Fibroblast of skin of left quadriceps (primary cell): ENCODE measurements at places on chromosomes 6 and 20.

DNA sequence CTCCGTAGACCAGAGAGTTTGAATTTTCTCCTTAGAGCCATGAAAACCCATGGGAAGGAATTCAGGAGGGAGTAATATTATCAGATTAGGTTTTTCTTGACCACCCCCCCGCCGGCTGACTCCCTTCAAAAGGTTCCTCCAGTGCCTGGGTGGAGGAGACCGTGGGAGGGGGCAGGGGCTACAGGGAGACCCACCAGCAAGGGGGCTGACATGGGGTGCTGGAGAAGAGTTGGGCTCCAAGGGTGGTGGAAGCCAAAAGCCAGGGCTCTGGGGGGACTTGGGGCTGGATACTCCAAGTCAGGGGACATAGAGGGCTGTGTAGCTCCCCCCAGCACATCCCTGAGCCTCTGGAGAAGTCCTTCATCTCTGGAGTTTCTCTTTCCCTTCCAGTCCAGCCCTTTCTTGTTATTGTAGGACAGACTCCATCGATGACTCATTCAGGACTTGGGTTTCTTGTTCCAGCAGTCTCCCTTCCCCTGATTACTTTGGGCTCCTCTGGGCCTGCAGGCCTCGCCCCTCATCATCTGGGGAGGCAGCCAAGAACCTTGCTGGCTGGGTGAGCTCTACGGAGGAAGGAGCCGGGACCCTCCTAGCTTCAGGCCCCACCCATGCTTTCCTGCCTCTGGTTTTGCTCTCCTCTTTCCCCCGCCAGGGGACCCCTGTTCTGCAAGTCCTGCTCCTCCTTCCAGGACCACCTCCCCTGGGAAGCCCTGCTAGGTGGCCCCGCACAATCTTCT, 10.5 kb upstream of the KIAA1755 start:
- DNase-seq = peak; percentile 90

GRCh38 chr20:1001116-1001515, 995 bp downstream of the RSPO4 start:
- DNase-seq = no peak

GRCh38 chr6:1770435-1770843, 160.7 kb downstream of the FOXC1 start:
- DNase-seq = no peak

DNA sequence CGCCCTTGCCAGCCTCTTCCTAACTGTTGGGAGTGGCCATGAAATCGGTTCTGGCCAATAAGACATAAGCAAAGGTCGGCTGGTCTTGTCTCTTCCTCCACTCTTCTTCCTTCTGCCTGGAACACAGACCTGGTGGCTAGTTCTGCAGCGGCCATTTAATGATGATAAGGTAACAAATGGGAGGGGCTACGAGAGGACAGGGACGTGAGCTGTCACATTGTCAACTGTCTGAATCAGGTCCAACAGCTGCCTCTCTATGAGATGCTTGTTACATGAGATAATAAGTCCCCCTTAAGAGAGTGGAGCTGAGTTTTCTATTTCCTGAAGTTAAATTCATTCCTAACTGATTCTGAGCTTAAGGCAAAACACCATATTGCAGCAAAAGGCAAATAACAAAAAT, 12.5 kb upstream of the TMEM242 start:
- no peak for DNase-seq

GRCh38 chr6:107982486-107982885, 24.5 kb upstream of the SEC63 start:
- DNase-seq = no peak

DNA sequence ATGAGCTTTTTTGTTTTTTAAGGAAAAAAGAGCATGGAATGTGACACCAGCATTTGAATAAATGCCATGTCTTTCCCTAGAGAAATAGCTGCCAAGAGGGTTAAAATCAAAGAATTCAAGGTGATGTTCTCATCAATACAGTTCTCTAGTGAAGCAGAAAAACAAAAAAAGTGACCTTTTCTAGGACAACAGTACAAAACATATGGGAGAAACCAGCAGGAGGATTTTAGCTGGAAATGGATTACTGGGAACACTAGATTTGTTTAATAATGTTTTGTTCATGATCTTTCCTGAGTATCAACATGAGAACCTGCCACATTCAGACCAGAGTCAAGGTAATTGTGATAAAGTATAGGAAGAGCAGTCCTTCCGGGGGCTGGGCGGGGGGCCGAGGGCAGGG, 372.2 kb downstream of the LMBRD1 start:
- no peak for DNase-seq

- no peak for DNase-seq
Observed at GRCh38 chr20:57194154-57194553, 72.3 kb downstream of the BMP7 start.

- no peak for DNase-seq
Observed at GRCh38 chr20:43976547-43976946, 61.9 kb downstream of the TOX2 start.

DNA sequence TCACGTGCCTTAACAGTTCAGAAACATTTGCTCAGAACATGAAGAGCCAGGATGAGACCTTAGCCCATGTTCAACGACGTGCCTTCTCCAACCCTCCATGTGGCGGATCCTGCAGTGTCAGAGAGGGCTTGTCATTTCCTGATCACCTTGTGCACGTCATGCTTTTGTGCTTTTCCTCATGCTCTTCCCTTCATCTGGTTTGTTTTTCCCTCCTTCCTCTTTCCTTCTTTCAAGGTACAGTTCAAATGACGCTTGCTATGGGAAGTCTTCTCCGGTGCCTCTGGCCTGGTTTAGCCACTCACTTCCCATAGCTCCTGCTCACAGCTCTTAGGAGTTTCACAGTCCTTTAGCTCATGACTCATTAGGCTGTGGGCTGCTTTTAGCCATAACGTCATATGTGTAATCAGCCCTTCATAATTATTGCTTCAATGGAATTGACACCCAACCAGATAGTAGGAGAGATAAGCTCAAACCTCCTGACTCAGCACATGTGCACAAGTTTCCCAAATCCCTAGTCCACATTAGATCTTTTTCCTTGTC, 102.7 kb upstream of the CNKSR3 start:
- DNase-seq = peak; percentile 67

DNA sequence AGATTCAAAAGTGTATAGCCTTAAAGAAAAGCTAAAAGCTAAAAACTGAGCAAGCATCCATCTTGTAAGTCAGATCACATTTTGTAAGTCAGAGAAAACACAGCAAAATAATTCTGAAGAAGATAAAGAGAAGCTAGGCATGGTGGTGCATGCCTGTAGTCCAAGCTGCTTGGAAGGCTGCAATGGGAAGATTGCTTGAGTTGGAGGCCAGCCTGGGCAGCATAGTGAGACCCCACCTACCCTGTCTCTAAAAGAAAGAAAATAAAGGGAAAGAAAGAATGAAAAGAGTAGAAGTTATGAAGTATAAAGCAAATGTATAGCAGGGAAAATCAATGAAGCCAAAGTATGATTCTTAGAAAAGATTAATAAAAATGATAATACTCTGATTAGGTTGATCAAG, 20.5 kb upstream of the PKIG start:
- DNase-seq = no peak

DNA sequence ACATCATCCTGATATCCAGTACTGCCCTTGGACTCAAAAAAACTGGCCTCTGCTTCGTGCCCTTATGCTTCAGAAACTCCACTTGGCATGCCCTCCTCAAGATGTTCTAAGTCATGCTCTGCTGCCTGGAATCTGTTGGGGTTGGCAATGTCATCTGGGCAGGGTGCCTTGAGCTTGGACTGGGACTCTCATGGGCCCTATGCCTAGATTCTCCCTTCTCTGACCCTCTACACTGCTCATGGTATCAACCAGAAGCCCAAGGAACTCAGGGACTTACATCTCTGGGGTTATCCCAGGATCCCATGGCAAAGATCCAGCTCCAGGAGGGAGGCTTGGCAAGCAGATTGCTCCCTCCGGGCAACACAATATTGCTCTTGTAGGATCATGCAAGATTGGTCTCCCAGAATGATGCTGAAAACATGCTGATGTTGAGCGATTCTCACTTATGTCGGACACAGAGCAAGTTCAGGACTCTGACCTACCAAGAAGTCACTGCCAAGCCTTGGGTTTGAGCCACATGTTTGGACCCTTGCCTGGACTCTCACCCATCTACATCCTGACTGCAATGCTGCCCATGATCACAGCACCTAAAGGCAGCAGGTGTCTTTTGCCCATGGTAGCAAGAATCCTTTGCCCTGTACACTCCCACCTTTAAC, 88.8 kb downstream of the ADAT2 start:
- no peak for DNase-seq

- no peak for DNase-seq
Observed at GRCh38 chr20:56504373-56505005, 20.1 kb upstream of the FAM209A start.

- no peak for DNase-seq
Observed at GRCh38 chr6:148965287-148965686, 218.5 kb downstream of the UST start.

- peak; percentile 38 for DNase-seq
Observed at GRCh38 chr6:109349419-109349987, 32.8 kb downstream of the CD164 start.

DNA sequence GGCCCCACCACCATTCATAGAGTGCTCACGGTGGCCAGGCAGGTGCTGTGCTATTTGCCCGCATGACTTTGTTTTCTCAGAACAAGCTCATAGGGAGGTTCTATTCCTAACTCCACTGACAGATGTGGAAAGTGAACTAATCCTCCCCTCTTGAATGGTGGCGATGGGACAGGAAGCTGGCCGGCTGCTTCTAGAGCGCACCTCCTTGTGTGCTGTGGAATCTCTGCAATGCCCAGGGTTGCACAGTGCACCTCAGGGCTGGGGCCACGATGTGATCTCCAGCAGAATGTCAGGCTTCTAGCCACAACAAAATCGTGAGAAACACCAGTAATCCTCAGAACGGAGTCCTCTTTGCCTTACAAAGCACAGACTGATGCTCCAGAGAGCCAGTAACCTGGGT, 53.8 kb upstream of the SLC22A23 start:
- DNase-seq = no peak

DNA sequence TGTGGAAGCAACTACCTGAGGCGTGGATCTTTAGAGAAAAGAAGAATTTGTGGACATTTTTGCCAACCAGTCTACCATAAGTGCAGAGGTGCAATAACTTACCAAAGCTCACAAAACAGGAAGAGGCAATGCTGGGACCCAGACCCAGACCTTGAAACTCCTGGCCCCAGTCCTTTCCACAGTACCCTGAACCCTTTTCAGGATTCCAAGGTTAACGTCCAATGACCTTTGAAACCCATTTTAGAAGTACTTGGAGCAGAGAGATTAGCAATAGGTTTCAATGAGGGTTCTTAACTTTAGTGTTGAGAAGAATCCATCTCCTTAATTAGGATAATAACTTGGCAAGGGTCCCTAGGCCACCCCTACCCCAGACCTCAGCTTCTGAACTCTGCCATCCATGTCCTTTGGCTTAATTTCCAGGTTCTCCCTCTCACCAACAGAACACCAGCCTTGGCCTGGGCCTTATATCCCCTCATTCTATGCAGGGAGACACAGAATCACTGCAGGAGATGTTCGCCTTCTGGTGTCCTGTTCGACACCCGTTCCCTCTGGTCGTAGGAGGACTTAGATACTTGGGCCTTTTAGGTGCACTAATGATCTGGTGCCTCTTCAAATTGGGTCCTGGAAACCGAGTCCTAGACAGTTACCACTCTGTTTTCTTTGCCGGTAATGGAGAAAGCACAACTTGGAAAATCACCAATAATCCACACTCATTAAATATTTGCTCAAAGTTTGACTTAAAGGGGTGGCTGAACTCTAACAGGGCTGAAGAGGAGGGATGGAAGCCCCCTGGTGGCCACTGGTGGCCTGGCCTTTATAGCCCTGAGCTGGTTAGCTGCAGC, 40.6 kb downstream of the ISM1 start:
- peak; percentile 21 for DNase-seq

DNA sequence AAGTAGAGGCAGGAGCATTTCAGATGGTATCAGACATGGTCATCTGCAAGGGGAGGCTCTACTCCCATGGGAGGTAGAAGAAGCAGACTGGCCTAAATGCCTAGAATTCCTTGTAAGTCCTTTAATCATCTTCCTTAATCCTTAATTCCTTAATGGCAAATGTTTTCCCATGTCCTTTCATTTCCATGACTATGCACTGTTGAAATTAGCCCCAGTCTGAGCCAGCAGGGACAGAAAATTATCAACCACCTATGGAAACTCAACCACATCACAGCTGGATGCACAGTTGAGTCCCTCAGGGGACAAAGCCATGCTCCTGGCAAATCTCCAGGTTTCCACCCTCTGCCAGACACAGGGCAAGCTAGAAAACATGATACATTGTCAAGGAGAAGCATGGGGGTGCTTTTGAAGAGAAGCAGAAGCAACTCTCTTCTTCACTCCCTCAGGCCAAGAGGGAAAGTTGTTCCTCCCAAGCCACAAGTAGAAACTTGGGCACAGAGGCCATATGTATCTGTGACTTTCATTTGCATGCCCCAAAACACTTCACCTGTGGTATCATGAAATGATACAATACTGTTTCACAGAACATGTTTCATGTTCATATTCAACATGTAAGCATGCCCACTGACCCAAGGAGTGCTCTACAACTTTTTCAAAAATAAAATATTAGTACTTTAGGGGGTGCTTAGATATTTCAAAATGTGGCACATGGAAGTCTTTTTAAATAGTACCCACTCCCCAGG, 683.6 kb downstream of the KIF16B start:
- no peak for DNase-seq

DNA sequence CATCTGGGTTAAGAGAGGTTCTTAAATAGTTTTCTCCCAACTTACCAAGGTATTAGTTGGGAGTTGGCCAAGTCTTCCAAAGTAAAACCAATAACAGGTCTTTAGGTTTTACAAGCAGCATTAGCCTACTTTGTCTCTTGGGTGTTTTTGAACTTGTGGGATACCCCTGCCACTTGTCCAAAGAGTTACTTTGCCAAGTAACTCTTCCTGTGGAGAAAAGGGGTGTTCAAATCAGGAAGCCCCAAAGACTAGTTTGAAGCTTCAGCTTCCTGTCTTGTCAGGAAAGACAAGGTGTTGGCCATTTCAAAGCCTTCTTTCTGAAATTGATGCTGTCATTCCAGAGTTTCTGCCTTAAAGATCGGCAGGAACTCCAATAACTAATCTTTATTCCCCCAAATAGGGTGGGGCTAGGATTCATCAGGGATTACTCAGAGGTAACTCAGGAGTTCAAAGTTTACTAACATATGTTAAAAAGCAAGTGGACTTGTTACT, 822 bp downstream of the RAB22A start:
- no peak for DNase-seq

DNA sequence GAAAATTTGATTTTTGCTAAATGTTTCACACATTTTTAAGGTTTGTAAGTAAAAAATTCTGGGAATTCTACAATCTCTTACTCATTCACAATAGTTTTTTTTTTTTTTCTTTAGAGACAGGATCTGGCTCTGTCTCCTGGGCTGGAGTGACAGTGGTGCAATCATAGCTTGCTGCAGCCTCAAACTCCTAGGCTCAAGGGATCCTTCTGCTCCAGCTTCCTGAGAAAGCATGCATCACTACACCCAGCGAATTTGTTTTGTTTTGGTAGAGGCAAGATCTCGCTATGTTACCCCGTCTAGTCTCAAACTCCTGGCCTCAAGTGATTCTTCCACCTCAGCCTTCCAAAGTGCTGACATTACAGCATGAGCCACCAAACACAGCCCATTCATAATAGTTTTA, 232.8 kb downstream of the GJA1 start:
- no peak for DNase-seq
